ENCODE measurements at places on chromosomes 12 and 14.

DNA sequence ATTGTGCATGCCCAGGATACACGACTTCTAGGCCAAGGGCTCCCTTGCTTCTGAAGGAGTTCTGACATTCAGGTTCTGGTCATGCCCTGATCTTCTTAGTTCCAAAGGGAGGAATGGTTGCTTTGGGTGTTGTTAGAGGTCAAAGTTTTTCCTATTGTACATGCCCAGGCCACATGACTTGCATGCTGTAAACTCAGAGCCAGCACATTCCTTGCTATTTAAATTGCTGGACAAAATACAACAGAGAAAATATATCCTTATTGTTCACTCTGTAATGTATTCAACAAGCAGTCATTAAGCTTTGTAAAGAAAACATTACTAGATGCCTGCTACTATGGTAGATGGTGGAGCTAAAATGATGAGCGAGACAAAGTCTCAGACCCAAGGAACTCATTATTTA, 71.2 kb upstream of the COCH start:
- DNase-seq: no peak

DNA sequence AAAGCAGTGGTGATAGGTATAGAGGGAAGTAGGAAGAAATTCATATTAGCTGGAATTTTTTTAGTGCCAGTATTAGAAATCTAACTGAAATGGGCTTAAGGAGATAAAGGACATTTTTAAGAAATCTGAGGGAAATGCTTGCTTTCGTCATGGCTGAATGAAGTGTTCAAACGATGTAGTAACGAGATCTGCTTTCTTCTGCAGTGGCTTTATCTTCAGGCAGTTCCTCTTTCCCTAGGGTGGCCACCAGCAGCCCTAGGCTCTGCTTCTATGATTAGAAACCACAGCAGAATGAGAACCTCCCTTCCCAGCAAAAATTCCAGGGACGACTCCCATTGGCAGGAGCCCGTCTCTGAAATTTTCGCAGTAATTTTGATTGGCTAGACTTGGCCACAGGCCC, 163.9 kb upstream of the FRMD6 start:
- DNase-seq: no peak

GRCh38 chr12:23221066-23221465, 596.1 kb downstream of the ETNK1 start:
- no peak for DNase-seq

GRCh38 chr12:101002696-101003419, 207.2 kb downstream of the SLC5A8 start:
- DNase-seq: no peak

DNA sequence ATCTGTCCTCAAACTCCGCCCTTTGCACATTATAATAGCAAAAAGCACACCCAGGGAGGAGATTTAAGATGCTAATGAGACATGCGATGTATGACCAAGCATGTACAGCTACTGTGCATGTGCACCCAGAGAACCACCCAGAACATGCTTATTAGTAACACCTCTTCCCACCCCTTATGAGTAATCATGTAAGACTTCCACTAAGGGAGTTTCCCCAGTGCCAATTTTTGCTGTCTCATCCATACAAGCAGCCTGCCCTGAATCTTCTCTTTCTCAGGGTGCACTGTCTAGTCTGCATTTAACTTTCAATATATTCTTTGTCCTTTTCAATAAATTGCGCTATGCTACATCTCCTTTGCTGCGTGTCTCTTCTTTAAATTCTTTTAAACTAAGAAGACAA, 830.0 kb upstream of the NOVA1 start:
- no peak for DNase-seq

- DNase-seq: no peak
These were observed 37.0 kb downstream of the B4GALNT3 start for GRCh38 chr12:496736-497135.

DNA sequence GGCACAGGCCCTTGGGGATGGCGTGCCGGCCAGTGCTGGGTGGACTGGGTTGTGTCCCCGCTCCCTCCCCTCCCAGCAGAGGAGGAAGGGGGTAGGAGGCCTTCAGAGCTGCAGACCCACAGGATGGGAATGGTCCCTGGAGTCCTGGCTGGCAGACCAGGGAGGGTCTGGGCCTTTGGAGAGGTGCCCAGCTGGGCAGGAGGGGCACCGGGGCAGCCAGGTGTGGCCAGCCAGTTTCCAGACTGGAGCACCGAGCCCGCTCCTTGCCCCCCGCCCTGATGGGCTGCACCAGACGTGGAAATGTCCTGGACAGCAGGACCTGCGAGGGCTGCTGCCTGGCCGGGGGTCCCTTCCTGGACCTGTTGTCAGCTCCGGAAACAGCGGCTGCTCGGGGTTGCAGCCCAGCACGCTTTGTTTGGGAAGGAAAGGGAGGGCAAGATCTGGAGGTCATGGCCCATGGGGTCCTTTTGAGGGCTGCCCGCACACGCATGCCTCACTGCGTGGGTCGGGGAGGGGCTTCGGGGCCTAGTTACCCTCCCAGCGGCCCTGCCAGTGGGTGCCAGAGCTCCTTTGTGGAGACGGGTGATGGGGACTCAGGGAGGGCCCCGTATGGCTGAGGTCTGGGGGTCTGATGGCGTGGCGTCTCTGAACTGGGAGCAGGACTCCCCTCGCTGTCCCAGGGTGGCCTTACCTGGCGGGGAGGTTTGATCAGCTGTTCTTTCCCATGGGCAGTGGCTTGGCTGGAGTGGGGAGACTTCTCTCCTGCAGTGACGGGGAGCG, 9.1 kb downstream of the KIF26A start:
- DNase-seq: peak; percentile 25

DNA sequence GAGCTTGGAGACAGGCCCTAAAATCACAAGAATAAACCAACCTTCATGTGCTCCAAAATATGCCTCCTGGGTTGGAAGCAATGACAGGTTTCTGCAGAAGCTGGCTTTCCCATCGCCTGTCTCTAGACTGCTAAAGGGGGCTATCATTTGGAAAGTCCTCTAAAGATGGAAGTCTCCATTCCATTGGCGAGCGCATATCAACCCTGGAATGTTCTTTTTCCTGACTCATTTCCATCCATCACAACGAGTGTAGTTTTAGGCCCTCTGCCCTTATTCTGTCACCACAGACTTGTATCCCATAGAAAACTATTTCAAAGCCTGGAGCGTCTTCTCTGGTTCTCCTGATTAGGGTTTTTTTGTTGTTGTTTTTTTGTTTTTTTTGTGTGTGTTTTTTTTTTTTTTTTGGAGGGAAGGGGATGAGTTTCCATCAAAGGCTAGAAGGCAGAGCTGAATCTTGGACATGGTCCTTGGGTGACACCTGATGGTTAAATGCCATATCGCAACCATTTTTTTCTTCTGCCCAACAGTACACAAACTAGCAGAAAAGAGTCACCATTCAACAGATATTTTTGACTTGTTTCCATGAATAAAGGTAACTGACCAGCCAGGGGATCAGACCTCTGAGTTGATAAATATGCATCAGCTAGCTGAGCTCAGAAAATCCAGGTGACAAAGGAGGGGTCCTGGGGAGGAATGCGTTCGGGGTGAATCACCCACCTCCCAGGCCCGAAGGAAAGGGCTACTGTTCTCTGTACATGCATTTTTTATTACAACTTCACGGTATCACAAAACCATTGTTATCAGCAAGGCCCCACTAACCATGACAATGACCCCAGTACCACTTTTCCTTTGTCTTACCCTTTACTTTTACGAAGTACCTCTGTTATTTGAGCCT, 40.5 kb downstream of the KCNA5 start:
- DNase-seq: peak; percentile 54

DNA sequence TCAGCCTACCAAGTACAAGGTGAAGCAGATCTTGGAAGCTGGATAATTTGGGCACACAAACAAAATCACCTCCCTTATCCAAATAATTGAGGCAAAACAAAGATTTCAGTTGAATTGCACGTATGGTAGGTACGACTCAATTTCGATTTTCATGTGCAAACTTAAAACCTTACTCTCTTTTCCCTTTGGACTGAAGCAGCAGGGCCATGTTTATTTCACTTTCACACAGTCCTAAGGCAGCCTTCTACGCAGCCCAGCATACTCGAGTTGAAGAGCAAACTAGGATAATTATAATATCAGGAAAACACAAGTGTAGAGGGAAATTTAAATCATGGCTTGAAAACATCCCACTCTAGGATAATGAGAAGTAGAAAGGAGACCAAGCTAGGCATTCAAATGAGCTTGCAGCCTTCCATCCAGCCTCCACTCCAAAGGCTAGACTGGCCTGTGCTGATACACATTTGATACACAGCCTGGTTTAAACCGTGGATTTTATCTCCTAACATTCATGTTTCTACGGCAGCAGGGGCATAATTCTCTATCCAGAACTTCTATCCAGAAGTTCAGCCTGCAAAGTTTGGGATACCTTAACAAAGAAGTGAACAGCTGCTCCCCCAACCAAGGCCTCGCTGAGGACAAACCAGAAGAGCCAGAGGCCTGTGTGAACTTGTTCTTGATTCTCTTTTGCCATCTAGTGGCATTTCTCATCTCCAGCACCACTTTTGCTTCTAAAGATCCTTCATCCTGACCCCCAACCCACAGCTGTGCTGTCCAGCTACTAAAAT, 2.4 kb upstream of the RNASE7 start:
- peak; percentile 30 for DNase-seq

DNA sequence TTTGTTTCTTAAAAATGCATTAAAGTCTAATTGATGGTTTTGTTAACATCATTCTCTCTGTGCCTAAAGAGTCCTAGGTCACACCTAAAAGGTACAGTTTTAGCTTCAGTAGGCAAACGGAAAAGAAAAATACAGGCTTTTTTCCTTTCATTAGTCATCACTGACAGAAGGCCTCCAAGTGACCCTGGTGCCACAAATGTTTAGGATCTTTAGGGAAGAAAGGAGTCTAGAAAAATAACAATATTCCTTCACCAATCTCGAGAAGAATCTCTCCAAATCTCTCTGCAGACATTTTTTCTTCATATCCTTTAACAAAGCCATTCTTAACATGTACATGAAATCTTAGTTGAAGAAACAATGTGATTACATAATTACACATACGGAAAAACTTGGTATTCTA, 2.0 kb downstream of the DENND5B start:
- no peak for DNase-seq

- DNase-seq: no peak
These were observed 53.6 kb downstream of the CHST11 start for GRCh38 chr12:104510145-104510872.

DNA sequence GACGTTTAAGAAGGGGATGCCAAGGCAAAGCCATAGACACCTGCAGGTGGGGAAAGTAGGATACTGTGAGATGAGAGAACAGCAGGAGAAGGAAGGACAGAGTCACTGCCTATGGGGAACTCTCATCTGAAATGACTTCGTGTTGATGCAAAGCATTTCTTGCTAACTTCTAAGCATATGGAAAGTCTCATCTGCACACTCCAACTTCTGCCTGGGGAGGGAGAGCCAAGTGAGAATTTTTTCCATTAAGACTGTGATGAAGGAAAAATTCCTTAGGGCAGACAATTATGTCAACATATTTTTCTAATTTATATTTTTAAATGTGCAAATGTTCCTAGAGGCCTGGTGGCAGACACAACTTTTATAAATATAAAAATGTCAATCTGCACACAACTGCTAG, 115.3 kb downstream of the IPO8 start:
- DNase-seq: no peak

GRCh38 chr12:121263206-121263935, 33.1 kb downstream of the CAMKK2 start:
- no peak for DNase-seq

DNA sequence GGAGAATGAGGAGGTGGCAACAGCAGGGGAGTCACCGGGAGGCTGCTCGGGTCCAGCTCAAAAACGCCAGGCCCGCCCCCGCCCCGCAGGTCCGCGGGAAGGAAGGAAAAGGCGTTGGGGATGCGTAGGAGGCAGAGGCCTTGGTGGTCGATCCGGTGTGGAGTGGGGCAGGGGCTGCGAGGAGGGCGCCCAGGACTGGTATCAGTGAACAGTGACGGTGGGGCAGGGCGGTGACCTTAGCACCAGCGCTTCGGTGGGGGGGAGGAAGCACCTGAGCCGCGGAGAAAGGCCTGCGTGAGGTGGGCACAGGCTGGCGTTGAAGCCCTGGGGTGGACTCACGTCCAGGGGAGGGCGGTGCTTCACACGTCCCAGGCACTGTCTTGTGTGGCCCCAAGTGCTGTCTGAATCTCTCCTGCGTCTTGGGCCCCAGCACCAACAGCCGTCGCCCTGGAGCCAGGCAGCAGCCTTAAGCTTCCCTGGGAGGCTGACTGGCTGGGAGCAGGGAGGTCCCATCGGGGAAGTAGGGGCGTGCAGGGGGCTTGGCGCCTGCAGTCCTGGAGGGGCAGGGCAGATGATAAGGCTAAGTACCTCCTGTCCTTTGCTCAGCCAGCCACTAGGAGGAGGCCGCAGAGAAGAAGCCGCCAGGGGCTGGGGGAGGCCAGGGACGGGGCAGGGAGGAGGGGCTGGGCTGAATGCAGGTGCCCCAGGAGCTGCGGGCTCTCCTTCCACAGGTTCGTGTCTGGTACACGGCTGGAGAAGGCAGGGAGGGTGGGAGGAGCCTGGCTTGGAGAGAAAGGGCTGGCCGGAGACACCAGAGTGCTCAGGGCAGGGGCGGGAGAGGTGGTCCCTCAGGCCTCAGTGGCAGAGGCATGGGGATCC, 26.5 kb downstream of the ZBTB42 start:
- peak; percentile 73 for DNase-seq

- DNase-seq: no peak
These were observed 76.4 kb downstream of the BORCS5 start for GRCh38 chr12:12433203-12433731.

DNA sequence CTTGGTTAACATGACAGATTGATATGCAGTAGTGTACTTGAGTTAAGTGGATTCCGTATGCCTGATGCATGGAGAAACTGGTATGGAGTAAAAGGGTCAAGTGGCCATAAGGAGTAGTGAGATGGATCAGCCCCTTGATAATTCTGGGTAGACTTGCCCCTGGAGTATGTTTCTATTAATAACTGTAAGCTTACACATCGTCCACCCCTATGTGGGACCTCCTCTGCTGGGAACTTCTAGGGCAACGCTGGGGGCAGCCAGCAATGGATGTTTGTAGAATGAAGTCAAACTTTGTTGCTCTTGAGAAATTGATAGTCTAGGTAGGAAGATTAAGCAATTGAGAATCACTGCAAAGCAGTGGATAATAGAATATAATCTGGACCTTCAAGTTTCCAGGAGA, 3.5 kb downstream of the C12orf75 start:
- DNase-seq: no peak

DNA sequence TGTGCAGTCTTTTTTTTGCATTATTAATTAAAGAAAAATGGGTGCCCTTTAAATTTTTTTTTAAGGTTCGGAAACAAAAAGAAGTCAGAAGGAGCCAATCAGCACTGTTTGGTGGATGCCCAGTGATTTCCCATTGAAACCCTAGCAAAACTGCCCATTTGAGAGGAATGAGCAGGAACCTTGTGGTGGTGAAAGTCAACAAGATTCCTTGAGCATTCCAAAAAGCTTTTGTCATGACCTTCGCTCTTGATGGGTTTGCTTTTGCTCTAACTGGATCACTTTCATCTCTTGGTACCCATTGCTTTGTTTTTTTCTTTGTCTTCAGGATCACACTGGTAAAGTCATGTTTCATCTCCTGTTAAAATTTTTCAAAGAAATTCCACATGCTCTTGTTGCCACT, 54.1 kb downstream of the ADIPOR2 start:
- DNase-seq: no peak

DNA sequence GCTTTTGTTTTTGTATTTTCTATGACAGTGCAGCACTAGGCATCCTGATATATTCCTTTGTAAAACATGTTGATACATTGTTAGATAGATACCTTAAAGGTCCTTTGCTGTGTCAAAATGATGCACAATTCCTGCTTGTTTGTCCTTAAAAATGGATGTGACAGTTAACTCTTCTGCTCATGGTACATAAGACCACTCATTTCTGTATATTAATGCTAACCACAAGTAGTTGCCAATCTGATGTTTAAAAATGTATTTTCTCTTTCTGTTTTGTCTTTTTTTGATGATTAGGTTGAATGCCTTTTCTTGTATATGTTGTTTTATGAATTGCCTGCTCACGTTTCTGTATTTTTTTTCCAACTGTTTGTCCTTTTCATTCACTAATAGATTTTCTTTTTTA, 35.1 kb downstream of the ATF7IP start:
- no peak for DNase-seq

Measured in nephron progenitor cell (in vitro differentiated cells).